ENCODE measurements at places on chromosomes 6 and 20. TPM values are rescaled to one million over a fixed set of nuclear protein-coding genes. Genes with fewer than 3 reads are reported as not detected.
A peak's percentile ranks its signal among the peaks of the same experiment; 100 is the strongest.

- peak; percentile 5 for DNase-seq
Observed at GRCh38 chr6:90938122-90938521, 351.2 kb upstream of the MAP3K7 start.

GRCh38 chr6:19472850-19473249 lies 364.3 kb upstream of the ID4 start:
- DNase-seq: peak; percentile 49

GRCh38 chr20:48605364-48606171 lies 222.2 kb downstream of the PREX1 start:
- DNase-seq: no peak

DNA sequence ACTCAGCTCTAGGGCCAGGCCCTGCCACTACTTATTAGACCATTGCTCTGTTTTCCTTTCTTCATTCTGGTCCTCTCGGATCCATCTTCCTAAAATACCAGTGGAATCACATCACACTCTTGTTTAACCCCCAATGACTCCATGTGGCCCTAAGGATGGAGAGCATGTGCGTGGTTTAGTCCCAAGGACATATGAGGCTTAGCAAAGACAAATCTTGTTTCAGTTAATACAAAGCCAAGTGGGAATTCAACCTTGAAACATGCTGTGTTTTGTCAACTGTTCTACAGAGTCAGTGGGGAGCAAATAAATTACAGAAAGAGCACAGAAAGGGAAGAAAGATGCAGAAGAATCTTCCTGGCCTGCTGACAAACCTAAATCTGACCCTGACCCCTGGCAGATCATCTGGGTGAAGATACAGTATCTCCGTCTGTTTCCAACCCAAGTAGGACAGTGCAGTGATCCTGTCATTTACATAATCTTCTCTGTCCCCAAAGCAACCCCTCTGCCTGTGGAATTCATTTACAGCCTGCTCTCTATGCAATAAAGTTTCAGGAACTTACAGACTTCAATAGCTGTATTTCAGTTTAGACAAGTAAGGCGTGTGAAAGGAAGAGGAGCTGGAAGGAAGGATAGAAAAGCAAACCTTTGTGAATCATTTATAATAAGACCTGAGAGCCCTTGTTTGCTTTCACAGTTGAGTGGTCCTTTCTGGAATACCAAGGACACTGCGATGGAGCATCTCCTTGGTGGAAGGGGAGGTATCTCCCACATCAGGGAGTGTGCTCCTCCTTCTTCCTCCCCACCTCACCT lies 144.0 kb downstream of the THBS2 start:
- no peak for DNase-seq

- DNase-seq: no peak
Observed at GRCh38 chr6:111769365-111770152, 103.7 kb downstream of the FYN start.

- no peak for DNase-seq
Observed at GRCh38 chr6:13175087-13175486, 153.2 kb downstream of the TBC1D7 start.

The ETV7 gene
- not detected for total RNA-seq

The MTFR2 gene
- 6.2 TPM for total RNA-seq

The OTOR gene
- not detected for total RNA-seq

All from PC-3 (cell line).